ENCODE measurements at places on chromosomes 16 and 17.

- DNase-seq = no peak
- peak overlapping the region; percentile 78 for H3K4me3 ChIP-seq
- peaks cover 14% of the 10 kb centered on the region for H3K36me3 ChIP-seq
These were observed 17.0 kb downstream of the FAM117A start for GRCh38 chr17:49746791-49747490.

GRCh38 chr17:76416457-76416856 is 32.0 kb downstream of the SPHK1 start:
- H3K4me3 ChIP-seq = no peak overlapping the region
- H3K27ac ChIP-seq = no peak overlapping the region
- H3K36me3 ChIP-seq = peaks cover 3% of the 10 kb centered on the region

DNA sequence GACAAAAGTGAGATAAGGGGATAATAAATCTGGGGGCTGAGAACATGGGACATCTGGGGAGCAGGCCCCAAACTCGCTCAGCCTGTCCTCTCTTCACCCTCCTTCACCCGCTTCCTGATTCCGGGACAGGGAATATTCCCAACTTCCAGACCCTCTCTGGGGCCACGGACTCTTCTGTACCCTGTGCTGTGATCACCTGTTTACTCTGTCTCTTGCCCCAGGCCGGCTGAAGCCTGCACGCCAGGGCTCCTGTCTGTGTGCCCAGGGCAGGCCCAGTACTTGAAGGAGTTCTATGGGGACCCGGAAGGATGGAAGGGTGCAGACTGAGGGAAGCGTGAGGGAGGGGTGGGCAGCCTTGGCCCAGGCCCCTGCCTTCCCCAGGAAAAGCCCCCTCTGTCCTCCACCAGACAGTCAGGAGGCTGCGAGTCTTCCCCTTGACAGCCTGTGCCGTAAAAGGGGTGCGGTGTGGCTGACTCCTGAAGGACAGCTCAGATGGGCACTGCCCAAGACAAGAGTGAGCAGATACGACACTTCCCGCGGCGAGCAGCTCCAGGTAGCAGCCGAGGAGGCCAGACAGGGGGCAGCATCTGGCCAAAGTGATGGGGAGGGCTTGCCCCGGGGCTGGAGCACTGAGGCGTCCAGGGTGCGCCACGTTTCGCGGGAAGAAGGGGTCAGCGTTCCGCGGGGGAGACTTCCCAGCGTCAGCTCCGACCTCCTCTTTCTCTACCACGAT is 1.0 kb upstream of the CCNF start:
- H3K4me3 ChIP-seq = peak overlapping the region; percentile 83
- peaks cover 27% of the 10 kb centered on the region for H3K4me1 ChIP-seq
- H3K27me3 ChIP-seq = no peaks in the 10 kb centered on the region
- peaks cover 19% of the 10 kb centered on the region for H3K36me3 ChIP-seq
- DNase-seq = no peak

DNA sequence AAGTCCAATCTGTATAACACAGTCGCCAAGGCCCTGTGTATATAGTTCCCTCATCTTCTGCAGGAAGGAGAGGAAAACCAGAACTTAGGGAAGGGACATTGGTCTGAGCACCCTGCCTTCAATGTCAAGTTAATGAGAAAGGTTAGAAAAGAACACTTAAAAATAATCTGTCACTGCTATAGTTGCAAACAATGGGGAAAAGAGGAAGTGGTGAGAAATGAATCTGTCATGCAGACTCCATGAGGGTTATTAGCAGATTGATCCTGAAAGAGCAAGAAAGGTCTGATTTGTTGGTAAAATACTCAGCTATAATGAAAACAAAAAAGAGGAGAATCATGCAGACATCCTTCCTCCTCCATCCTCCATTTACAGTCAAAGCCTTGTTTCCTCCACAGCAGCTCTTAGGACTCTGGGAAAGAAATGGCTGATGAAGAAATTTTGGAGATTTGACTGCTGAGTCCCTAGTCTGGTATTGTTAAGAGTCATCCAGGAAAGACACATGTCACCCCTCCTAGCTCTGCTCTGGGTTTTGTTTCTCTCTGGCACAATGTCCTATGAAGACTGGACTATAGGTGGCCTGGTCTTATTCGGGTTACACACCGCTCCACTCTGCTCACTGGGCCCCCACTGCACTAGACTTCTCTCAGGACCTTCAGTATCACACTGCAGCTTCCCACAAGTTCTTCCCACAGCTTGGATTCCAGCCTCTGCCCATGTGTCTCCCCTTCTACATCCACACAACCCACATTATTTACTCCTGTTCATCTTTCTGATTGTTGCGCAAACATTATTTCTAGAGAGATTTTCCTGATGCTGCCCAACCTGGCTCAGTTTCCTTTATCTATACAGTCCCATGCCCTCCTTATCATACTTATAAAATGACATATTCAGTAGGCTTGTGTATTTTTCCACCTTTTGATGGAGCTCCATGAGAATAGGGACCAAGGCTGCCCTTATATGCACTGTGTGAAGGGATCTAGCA is 56.5 kb upstream of the XYLT1 start:
- H3K4me3 ChIP-seq = no peak overlapping the region
- no peak overlapping the region for H3K27ac ChIP-seq
- peaks cover 18% of the 10 kb centered on the region for H3K4me1 ChIP-seq
- H3K36me3 ChIP-seq = no peaks in the 10 kb centered on the region

DNA sequence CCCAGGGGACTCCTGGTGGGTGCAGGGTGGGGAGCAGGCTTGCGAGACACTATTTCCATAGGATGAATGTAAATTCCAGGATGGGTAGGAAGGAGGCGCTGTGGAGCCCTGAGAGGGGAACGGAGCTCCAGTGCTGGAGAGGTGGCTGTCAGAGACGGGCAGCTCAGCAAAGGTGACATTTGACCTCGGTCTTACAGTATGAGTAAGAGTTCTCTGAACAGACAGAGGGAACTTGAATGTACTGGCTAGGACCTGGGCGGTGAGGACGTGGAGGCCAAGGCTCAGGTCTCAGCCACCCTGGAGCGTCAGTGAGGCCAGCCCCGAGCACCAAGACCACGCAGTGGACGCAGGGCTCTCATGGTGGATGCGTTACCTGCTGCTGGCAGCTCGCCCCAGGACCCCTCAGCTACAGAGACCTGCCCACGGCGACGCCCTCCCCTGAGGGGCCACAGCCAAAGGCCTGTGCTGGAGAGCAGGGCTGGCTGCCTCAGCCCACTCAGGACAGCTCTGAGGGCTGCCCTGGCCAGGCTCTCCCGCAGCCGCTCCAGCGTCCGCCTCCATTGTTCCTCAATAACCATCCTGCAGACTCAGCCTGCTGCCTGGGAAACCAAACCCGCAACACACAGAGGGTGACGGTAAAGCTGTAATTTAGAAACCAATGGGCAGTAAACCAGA is 65.9 kb upstream of the TNRC6C start:
- peaks cover 45% of the 10 kb centered on the region for H3K27me3 ChIP-seq
- H3K4me1 ChIP-seq = peaks cover 15% of the 10 kb centered on the region
- H3K27ac ChIP-seq = no peak overlapping the region

GRCh38 chr16:68760671-68761275 is 23.7 kb downstream of the CDH1 start:
- no peaks in the 10 kb centered on the region for H3K27me3 ChIP-seq
- peaks cover 73% of the 10 kb centered on the region for H3K4me1 ChIP-seq
- DNase-seq = peak; percentile 37
- H3K36me3 ChIP-seq = peaks cover 9% of the 10 kb centered on the region

- H3K27ac ChIP-seq = no peak overlapping the region
- peaks cover 17% of the 10 kb centered on the region for H3K36me3 ChIP-seq
- H3K4me3 ChIP-seq = no peak overlapping the region
These were observed 18.9 kb downstream of the XYLT1 start for GRCh38 chr16:17451843-17452242.

- peak overlapping the region; percentile 67 for H3K4me3 ChIP-seq
- H3K4me1 ChIP-seq = peaks cover 38% of the 10 kb centered on the region
- H3K36me3 ChIP-seq = no peaks in the 10 kb centered on the region
- no peak overlapping the region for H3K27ac ChIP-seq
- no peak for DNase-seq
These were observed 826 bp upstream of the GSE1 start for GRCh38 chr16:85612191-85612800.

DNA sequence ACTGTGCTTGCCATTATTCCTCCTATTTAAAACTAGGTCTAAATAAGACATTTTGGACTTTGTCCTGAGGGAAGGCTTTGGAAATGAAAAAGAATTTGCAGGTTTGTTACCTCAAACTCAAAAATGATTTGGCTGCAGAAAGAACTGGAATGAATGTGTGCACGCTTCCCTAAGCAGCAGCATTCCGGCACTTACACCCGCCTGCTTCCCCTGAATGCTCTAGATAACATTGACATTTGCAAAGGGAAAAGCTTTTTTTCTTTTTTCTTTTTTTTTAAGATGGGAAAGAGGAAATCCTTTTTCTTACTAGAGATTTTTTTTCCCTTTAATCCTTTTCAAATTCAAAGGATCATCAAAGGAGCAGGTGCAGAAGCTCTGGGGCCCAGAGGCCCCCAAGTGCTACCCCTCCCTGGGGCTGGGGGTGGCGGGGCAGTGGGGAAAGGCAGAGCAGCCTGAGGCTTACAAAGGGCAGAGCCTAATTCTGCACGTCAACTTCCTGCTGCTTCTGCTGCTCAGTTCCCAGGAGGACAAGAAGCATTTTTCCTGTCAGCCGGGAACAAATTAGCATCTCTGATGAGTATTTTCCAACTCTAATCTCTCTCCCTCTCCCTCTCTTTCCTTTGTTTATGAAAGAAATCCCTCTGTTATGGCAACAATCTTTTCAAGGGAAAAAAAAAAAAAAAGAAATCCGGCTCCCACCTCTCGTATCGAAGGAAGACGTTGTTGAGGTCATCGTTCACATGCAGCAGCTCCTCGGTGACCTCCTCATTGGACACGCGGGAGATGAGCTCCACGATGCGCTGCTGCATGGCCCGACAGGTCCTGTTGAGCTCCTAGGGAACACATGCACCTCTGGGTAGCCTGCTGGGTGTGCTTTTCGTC is 32.1 kb upstream of the SREBF1 start:
- H3K27ac ChIP-seq = no peak overlapping the region
- H3K4me1 ChIP-seq = no peaks in the 10 kb centered on the region
- DNase-seq = no peak
- H3K27me3 ChIP-seq = no peaks in the 10 kb centered on the region
- no peak overlapping the region for H3K4me3 ChIP-seq

DNA sequence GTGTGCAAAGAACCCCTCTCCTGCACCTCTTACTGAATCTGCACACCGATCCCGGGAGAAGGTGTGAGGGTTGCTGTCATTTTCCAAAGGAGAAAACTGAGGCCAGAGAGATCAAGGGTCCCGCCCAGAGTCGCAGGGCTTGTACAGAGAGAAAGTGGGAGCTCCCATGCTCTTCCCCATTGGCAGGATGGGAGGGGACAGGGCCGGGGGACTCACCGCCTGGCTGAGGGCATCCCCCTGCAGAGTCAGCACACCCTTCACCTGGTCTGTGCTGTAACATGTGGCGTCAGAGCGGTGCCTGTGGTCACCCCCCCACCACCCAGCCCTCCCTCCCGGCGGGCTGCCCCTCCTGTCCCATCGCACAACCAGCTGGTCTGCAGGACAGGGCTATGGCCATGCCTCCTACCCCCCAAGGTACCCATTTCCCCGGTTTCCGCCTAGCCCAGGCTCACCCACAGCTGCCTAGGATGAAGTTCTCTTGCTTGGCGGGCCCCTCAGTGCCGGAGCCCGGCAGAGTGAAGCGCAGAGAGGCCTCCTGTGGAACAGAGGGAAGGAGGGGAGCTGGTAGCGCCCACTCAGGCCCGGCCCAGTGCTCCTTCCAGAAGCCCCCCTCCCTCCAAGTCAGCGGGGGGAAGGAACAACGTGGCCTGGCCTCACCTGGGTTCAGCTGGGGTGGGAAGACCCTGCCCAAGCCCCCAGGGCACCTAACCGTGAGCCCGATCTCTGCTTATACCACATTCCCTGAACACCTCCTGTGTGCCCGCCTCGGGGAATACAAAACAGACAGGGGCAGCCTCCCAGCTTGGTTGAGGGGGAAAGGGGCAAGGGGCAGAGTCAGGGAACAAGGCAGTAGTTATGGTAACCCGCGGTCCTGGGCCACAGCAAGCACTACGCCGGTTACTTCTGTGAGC is 1.1 kb downstream of the ROGDI start:
- peaks cover 10% of the 10 kb centered on the region for H3K36me3 ChIP-seq
- DNase-seq = no peak
- H3K27me3 ChIP-seq = no peaks in the 10 kb centered on the region

- peaks cover 7% of the 10 kb centered on the region for H3K4me1 ChIP-seq
- H3K27me3 ChIP-seq = peaks cover 8% of the 10 kb centered on the region
- no peaks in the 10 kb centered on the region for H3K36me3 ChIP-seq
- no peak for DNase-seq
- no peak overlapping the region for H3K27ac ChIP-seq
These were observed 5.2 kb downstream of the RAB40B start for GRCh38 chr17:82693168-82693867.

DNA sequence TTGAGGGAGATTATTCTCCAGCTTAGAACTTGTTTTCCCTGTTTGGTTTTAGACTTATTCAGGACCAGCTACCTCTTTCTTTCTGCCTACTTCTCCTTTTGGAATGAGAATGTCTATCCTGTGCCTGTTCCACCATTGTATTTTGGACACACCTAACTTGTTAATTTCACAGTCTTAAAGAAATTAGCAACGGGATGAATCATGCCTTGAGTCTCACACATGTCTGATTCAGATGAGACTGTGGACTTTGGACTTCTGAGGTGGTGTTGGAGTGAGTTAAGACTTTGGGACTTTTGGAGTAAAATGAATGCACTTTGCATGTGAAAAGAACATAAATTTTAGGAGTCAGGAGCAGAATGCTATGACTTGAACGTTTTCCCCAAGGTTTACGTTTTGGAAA is 581.4 kb downstream of the CDH11 start:
- no peaks in the 10 kb centered on the region for H3K27me3 ChIP-seq
- H3K4me1 ChIP-seq = no peaks in the 10 kb centered on the region

DNA sequence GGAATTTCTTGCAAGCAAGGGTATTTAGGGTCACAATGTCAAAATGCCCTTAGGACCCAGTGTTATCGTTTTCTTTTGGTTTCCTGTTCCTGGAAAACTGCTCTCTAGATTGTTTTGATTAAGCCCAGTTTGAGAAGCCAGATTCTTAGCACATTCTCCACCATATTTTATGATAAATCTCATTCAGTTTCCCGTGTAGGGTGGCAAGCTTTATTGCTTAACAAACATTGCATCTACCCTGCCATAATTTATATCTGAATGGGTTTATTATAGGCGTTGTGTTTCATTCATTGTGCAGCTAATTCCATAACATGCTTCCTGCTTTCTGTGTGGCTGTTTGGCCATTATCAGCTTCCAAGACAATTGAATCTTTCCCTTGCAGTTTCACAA is 389.1 kb upstream of the DYNLRB2 start:
- DNase-seq = no peak
- H3K36me3 ChIP-seq = no peaks in the 10 kb centered on the region
- H3K4me1 ChIP-seq = no peaks in the 10 kb centered on the region
- peaks cover 5% of the 10 kb centered on the region for H3K27me3 ChIP-seq

Data from activated T-helper 1 cell treated with anti-CD3 and anti-CD28 coated beads, Interleukin-12 subunit alpha, Interleukin-12 subunit beta, Interleukin-2, Interleukin-4 antibody, amounts not matched to agents 30 ng/mL and 10 ng/mL and 1 ng/mL, durations not matched to agents 14 hours and 24 hours and 36 hours (primary cell).